Lower leg skin (tissue), 4 donors: ENCODE measurements at places on chromosomes 4 and X.
A peak's percentile ranks its signal among the peaks of the same experiment; 100 is the strongest.

DNA sequence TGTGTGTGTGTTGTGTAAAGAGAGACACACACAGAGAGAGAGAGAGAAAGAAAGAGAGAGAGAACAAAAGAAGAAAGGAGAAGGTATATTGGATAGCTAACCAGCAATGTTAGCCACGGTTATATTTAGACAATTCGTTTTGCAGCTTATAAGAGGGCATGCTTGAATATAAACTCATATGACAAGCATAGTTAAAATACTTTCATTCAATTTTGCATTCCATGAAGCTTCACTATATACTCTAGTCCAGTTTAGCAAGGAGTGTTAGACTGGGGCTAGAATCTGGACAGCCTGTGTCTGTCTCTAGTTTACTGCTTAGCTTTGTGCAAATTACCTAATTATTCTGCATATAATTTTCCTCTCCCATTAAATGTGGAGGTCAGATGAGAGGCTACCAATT, 525.9 kb upstream of the ZFP42 start:
- DNase-seq, result no peak

DNA sequence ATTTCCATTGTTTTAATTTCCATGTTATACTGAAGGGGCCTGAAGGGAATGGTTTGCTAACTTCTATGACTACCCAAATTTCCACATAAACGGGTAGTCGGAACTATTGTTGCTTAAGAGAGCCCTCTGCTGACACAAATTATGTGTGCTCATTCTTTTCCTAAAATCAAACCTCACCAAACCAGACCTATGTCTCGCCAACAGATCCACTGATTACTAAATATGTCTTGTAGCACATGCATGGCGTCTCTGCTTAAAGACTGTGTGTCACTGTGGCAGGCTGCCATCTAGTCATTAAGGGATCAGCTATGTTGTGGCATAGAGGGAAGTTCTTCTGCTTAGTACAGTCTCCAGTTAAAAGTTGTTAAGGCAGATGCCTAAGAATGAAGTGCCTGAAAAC, 25.1 kb downstream of the PIR start:
- DNase-seq, result peak; percentile 62

- no peak for DNase-seq
These were observed 103.1 kb upstream of the BMP3 start for GRCh38 chr4:80927420-80927819.

DNA sequence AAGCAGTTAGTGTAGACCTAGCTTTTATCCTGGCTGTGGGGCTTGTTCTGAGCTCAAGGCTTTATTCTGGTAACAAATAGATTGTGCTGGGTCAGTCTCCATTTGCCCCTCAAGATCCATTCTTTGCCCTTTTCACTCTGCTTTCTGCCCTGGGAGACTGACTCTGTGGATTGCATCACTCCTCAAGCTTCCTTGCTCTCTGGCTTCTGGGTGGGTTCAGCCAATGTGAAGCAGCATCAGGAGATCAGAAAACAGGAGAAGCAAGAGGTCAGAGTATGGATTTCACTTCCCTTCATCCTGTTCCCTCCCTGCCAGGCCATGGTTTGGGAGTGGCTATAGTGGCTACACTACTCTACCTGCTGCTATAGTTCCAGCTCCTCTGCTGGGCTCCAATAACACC, 184.1 kb upstream of the NDP start:
- DNase-seq, result no peak
